ENCODE measurements at places on chromosomes 13 and 19.

DNA sequence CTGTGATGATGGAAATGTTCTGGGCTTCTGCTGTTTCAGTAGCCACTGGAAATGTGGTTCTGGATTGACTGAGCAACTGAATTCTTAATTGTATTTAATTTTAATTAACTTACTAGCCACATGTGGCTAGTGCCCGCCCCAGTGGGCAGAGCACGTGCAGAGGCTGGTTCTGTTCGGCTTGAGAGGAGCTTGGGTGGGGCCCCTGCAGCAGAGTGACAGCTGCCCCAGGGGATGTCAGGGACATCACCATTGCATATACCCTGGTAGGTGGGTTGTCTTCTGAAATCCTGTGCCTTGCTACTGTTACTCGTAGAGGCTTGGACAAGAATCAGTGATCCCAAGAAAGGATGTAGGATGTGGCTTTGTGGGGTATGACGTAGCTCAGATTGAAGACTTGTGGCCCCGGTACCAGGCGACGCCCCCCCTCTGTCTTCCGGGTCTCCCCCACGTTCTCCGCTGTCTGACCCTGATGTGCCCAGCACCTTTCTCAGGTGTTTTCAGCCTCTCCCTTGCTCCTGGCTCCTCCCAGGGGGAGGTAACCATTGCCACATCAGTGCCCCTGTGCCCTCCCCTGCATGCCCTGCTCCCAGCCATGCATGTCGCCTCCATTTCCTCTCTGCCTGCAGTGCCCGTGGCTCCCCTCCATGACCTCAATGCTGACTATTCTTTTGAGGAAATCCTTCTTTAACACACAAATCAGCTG lies 102.6 kb upstream of the RNF113B start:
- peak; percentile 18 for DNase-seq

- no peak for DNase-seq
Measured at GRCh38 chr13:41763782-41764181, 197.1 kb downstream of the VWA8 start.

DNA sequence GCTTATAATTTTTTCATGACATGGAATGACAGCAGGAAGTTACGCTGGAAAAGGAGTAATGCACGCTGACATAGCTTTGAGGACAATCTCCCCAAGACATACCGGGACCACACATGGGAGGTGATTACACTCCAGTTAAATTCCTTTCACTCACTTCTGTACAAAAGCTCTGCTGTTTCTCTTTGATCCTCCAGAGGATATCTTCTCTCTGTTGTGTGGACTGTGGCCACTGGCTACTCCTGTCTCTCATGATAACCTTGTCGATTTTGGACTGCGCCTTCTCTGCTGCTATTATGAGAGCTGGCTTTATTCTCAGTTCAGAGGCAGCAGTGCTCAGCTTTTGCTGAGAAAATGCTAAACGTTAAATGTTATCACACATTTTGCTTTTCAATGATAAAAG lies 464.6 kb downstream of the FGF9 start:
- DNase-seq: no peak

GRCh38 chr13:51912091-51912490 lies 50.3 kb downstream of the CCDC70 start:
- DNase-seq: no peak

GRCh38 chr13:27295660-27296059 lies 25.0 kb downstream of the RASL11A start:
- DNase-seq: no peak

DNA sequence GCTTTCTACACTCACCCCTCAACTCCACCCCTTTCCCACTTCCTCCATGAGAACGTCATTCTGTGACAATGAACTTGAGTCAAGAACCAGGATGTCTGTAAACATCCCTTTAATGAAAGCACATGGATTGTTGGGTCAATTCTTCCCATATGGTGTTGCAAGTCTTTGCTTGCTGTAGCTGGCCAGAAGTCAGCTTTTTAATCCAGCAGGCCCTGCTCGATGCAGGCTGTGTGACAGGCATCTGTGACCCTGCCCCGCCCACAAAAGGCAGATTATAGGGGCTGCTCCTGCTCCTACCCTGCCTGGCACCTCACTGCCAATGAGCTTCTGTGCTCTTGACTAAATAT lies 78.0 kb downstream of the STARD13 start:
- no peak for DNase-seq

DNA sequence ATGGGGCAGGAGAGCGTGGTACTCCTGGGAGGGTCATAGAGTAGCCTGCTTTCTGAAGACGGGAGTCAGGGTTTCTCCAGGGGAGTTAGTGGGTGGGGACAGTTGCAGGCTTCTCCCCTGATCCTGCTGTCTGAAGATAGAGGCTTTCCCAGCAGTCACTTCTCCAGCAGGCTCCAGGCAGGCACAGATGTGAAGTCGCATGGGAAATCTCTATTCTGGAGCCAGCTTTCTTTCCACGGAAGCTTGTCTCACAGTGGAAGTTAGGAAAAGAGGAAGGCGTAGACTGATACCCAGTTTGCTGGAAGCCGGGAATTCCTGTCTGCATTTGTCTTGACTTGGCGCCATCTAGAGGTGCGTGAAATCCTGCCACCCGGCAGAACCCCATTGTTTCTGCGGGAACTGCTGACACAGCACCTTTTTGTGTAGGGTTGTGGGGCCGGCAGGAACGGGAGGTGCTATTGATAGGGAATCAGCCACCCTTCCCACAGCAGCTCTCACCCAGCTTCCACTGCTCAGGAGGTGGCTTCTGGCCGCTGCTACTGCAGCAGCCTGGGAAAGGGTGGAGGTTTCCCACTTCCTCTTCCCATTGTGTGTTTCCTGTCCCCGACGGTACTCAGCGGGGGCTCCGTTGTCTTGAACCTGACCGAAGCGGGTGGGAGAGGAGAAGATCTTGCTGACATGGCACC lies 28.5 kb upstream of the NPAS1 start:
- DNase-seq: peak; percentile 68

DNA sequence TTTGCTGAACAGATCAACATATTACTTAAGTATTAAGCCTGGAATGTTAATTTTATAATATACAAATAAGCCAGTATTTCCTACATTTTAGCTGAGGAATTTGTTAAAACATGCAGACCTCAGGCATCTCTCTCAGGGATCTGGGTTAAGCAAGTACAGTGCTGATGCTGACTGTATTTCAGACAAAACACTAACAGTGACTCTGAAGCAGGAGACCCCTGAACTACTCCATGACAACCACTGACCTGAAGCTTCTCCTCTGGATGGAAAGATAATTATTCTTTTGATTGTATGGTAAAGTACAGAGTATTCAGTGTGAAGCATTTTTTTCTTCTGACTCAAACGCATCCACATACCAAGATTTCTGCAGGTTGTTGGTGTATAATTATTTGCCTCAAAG lies 680.8 kb downstream of the LIG4 start:
- no peak for DNase-seq

GRCh38 chr13:35500144-35500543 lies 23.7 kb upstream of the MAB21L1 start:
- no peak for DNase-seq

- DNase-seq: no peak
Measured at GRCh38 chr19:11174336-11174735, 18.8 kb upstream of the SPC24 start.

DNA sequence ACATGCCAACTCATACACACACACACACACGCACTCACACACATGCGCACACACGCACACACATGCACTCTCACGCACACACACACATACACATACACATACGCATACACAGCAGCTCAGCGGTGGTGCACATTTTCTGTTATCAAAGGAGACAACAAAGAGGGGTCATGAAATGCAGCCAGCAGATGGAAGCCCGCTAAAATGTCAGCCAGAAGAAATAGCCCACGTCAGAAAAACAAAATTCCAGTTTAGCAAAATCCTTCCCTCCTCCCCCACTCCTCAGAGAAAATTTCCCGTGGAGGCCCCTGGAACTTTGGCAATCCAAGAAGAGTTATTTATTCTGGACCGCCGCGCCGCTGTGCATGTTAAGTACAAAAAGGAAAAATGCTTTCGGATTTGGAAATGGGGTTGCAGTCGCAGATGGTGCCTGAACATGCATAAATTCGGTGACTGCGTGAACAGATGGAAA lies 114.6 kb upstream of the VSTM2B start:
- DNase-seq: no peak

DNA sequence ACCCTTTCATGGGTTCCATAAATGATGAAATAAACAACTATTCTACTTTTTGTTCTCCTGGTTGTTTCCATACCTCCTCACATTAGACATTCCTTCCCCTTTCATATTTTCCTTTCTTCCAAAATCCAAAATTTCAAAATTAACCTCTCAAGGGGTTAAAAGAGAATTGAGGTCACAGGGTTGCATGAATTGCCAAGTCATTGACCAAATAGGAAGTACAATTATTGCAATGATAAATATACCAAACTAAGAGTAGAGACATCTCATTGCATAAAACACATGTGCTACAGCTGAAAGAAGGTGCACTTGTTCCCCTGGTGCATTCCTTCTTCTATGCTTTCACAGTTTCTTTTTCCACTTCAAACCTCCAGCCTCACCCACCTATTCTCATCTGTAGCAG lies 136.1 kb downstream of the KCTD12 start:
- DNase-seq: no peak

DNA sequence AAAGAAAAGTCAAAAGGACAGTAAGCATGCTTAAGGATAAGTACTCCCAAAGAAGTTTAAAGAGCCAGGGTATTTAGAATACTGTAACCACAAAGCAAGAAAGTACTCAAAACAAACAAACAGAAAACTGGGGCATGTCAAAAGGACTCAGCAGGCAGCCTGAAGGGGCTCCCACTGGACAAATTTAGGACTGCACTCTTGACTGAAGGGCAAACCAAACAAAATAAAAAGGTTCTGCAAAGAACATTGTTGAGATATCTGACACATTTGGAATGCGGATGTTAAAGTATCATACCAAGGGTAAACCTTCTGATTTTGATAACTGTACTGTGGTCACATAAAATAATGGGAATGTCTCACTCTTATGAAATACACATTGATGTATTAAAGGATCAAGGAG lies 157.4 kb downstream of the TNFSF13B start:
- no peak for DNase-seq

DNA sequence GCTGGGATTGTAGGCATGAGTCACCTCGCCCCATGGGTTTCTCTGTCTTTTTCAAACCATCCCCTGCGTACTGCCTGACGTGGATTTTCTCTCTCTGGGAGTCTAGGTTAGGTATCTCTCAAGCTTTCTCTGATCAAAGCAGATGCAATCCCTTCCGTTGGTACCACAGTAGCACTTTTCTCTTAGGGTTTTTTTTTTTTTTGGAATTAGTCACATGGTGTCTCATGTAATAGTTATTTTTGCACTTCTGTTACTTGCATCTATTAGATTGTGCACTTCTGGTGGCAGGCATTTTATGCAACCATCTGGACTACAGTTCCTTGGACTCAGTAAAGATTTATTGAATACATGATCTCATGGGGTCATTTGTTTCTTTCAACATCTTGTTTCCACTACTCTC lies 72.1 kb downstream of the GPC6 start:
- no peak for DNase-seq

DNA sequence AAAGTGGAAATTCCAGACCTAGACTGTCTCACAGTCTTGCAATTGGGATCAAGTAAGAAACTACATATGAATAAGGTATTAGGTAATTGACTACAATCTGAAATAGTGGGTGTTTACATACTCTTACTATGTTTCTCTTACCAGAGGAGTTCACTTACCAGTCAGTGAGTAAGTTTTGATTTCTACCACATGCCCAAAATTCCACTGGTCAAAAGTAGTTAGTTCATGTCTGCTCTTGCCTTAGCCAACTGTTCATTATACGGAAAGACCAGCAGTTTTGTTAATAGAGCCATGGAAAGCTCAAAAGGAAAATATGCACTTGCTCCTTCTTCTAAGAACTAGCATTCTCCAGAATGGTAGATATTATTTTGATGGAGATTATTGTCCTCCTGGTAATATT lies 490.8 kb downstream of the RFC3 start:
- no peak for DNase-seq

DNA sequence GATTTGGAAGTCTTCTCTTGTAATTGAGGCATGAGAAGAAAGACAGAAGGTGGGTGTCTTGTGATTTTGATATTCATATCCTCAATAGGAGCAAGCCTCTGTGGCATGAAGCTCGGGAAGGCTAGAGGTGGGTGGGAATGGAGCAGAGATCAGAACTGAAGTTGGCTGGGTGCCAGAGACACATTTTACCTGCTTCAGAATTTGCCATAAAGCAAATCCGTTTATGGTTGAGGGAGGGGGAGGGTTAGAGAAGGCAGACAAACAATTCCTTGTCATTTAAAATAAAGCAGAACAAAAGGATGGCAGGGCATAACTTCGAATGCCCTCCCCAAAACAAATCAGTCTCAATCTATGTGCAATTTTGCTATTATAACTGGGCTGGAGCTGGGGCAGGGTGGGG lies 305.9 kb downstream of the KLF5 start:
- DNase-seq: no peak

DNA sequence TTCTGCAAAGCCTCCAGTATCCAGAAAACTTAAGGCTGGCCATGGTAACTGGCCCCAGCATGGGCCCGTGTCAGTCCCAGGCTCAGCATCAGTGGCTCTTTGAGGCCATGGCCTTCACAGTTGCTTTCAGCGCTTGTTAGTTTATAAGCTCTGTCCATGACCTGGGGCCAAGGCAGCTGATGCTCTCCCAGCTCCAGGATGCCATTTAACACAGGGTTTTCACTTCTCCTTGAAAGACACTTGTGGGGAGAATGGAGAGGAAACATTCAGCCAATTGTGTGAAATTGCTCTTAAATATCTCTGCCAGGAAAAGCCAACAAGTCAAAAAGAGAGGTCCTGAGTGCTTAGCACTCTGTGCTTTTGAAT lies 321.3 kb downstream of the FOXO1 start:
- DNase-seq: no peak

GRCh38 chr19:45079063-45079910 lies at the start of gene GEMIN7:
GEMIN7 (plus strand) TSS chr19:45079260; CDS start chr19:45090115, 10,855 bp downstream.
- DNase-seq: peak; percentile 83

DNA sequence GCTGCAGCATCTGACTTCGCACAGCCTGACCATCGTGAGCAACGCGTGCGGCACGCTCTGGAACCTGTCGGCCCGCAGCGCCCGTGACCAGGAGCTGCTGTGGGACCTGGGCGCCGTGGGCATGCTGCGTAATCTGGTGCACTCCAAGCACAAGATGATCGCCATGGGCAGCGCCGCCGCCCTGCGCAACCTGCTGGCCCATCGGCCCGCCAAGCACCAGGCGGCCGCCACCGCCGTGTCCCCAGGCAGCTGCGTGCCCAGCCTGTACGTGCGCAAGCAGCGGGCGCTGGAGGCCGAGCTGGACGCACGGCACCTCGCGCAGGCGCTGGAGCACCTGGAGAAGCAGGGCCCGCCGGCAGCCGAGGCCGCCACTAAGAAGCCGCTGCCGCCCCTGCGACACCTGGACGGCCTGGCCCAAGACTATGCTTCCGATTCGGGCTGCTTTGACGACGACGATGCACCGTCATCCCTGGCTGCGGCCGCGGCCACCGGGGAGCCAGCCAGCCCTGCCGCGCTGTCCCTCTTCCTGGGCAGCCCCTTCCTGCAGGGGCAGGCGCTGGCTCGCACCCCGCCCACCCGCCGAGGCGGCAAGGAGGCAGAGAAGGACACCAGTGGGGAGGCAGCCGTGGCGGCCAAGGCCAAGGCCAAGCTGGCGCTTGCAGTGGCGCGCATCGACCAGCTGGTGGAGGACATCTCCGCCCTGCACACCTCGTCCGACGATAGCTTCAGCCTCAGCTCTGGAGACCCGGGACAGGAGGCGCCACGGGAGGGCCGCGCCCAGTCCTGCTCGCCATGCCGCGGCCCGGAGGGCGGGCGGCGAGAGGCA lies 13.6 kb downstream of the C19orf25 start:
- DNase-seq: peak; percentile 40

- no peak for DNase-seq
Measured at GRCh38 chr13:113491418-113491883, 940 bp upstream of the DCUN1D2 start.

- DNase-seq: peak; percentile 22
Measured at GRCh38 chr19:5585461-5586299, 17.9 kb upstream of the TINCR start.

GRCh38 chr19:38892841-38893240 lies 6.6 kb downstream of the SIRT2 start:
- DNase-seq: no peak

Measured in activated CD4-positive, alpha-beta memory T cell treated with anti-CD3 and anti-CD28 coated beads, Interleukin-2, amount 10 ng/mL, durations not matched to agents 7 days and 5 days (primary cell).